ENCODE measurements at places on chromosomes 3 and 15.

DNA sequence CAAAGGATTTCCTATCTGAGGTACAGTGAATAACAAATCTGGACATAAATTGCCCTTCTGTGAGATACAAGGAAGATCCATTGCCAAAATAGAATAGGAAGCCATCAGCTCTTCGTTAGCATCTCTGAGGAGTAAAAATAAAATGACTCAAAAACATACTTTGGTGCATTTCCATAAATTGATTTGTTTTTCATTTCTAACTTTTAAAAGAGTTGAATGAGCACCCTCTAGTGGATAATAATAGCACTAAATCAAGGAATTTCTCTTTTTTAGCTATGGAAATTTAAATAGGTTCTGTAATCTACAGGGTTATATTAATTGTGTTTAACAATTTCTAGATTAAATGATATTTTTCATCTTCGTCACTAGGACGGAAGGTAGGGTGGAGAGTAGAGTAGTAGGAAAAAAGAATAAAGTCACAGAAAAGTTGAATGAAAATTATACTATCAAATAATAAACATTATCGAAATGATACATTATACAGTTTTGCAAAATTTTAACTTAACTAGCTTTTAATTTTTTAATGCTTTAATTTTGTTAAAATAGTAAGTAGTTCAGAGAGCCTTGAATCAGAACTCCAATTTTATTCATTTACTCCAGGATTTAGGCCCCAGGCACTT, 6.4 kb downstream of the NSUN3 start:
- DNase-seq, result peak; percentile 48

- DNase-seq, result no peak
Observed at GRCh38 chr15:87722941-87723691, 533.4 kb downstream of the NTRK3 start.

DNA sequence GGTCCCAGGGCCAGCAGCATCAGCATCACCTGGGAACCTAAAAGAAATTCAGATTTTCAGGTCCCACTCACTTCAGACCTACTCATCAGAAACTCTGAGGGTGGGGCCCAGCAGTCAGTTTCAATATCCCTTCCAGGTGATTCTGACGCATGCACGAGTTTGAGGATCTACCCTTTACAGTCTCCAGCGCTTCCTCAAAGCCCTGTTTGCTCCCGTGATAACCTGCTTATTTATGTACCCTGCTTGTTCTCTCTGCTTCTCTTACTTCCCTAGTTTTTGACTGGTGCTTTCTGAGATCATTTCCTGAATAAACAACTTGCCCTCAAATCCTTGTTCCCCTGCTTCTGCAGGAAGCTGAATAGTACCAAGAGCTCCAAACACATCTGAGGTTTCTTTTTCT, 245.3 kb downstream of the ZNF621 start:
- no peak for DNase-seq

DNA sequence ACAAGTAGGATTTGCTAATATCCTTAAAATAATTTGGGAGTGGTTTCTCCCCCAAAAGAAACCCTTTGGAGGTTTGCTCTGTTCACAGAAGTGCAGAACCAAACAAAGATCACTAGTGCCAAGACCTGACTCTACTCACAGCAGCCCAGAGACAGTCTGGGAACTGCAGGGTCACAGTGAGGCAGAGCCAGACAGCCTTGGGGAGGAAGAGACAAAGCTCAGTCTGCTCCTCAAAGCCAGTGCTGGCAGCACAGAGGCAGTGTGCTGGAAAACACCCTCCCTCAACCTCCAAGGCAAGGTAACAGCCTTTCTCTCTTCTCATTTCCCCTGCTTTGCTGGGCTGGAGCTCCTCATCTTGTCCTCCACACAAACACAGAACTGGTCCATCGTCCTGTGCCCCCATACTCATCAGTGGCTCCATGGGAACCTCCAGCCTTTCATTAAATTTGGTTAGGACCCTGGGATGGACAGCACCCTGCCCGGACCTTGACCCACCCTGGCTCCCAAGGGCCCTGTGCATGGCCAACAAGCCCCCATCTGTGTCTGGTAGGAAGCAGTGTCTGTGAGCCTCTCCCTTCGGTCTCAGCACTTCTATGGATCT, 12.6 kb downstream of the RAB6B start:
- no peak for DNase-seq

- peak; percentile 37 for DNase-seq
Observed at GRCh38 chr3:8970971-8971589, 7.8 kb upstream of the RAD18 start.

GRCh38 chr3:108124337-108125152, 33.7 kb upstream of the CD47 start:
- no peak for DNase-seq

DNA sequence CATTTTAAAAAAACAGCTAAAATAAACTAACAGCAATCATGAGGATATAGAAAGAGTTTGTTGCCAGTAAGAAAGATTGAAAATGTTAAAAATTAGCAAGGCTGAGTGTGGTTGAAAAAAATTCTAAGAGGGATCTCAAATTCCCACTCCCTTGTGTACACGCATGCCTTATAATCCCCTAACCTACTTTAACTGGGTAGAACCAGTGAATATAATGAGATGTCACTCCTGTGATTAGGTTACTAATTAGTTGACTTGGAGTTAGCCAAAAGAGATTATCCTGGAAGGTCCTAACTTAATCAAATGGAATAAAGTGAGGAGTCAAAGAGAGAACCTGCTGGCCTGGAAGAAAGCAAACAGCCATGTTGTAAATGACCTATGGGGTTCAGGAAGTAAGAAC, 286.0 kb upstream of the TGFBR2 start:
- no peak for DNase-seq

GRCh38 chr15:48025118-48025517, 95.7 kb upstream of the SLC24A5 start:
- DNase-seq, result peak; percentile 12

DNA sequence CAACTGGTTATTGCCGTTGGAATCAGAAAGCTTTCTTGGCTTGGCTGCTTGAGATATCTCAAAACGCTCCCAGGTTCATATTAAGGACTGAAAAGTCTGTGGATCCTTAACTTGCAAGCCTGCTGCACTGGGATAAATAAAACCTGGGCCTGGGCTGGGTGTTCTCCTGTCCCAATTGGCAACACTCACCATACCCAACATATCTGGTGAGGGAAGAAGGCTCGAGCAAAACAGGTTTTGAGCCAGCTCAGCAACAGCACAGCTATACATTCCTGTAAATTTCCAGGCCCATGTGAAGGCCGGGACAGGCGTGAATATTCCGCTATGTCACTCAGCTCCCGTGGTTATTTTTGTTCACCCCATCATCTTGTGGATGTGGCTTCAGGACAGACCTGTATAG, 169.0 kb upstream of the BCL6 start:
- peak; percentile 45 for DNase-seq

DNA sequence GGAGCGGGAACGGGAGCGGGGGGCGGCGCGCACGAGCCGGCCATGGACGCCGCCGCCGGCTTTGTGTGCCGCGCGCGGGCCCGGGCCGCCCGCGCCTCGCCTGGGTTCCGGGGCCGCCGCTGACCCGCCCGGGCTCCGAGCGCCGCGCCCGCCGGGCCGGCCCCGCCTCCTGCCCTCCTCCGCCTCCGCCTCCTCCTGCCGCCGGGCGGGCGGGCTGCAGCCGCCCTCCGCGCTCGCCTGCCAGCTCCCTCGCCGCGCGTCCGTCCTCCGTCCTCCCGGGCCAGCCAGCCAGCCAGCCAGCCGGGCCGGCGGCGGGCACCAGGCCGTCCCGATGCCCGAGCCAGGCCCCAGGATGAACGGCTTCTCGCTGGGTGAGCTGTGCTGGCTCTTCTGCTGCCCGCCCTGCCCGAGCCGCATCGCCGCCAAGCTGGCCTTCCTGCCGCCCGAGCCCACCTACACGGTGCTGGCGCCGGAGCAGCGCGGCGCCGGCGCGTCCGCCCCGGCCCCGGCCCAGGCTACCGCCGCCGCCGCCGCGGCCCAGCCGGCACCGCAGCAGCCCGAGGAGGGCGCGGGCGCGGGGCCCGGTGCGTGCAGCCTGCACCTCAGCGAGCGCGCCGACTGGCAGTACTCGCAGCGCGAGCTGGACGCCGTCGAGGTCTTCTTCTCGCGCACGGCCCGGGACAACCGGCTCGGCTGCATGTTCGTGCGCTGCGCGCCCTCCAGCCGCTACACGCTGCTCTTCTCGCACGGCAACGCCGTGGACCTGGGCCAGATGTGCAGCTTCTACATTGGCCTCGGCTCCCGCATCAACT, at the start of gene ABHD17C:
Gene ABHD17C (plus strand): TSS at position 212 of the 812 bp plus-strand sequence. CDS start 120 bp downstream, at position 332.
- peak; percentile 79 for DNase-seq

DNA sequence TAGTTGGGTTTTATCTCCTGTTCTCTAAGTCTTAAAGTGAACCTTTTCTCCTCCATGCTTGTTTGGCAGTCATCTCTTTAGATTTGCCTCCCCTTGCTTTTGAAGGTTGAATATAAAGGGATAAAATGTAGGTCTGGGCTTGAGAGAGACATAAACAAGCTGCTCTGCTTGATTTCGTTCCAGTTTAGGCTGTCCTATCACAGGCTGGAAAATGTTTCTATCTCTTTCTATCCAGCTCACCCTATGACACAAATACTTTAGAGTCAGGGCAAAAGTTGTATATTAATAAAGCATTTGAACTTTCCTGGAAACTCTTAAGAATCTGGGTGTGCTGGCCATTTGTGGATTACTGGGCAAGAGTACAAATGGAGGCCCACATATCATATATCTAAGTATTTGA, 29.5 kb upstream of the ZBBX start:
- no peak for DNase-seq

DNA sequence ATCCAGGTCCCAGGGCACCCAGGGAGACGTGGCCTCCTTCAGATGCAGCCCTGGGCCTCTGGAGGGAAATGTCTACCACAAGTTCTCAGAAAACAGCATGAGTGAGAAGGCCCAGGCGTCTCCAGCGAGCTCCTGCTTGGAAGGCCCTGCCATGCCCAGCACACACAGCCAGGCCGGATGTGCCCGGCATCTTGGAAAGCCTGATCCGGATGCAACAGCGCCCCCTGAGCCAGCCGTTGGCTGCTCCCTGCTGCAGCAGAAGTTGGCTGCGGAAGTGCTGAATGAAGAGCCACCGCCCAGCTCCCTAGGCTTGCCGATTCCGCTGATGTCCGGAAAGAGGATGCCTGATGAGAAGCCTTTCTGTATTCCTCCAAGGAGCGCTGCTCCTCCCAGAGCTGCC, 856 bp downstream of the NPAP1 start:
- peak; percentile 13 for DNase-seq

DNA sequence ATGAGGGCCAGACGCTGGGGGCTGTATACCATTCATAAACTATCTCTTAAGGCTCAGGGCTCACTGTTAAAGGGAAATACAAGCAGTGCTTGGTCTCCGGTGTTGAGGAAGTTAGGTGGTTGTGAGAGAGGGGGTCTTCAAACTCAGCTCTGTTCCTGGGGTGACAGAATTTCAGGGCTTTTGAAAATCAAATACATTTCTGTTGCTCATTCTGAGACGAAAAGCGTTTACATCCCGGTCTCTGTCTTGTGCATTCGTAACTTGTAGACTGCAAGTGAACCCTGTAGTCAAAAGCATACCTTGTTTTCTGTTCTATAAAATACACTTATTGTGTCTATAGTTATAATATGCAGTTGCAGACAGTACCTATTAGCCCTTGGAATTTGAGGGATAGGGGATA, 1.7 kb downstream of the SLCO3A1 start:
- DNase-seq, result no peak

DNA sequence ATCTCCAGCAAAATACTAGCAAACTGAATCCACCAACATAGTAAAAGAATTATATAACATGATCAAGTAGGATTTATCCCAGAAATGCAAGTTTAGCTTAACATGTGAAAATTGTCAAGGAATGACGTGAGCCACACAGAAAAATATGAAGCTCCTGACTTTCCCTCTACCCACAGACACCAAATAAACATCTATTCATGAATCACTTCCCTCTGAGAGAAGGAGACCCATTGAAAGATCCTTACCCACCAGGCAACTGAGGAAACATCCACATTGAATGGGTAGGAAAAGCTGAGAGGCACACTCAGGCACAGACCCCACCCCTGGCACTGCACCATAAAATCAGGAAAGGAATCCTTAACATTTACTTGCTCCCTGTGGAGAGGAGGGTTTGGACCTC, 102.2 kb upstream of the MANF start:
- no peak for DNase-seq

GRCh38 chr3:120820748-120821147, 78.2 kb downstream of the GTF2E1 start:
- DNase-seq, result peak; percentile 34
